Lung (tissue), 17 donors: ENCODE measurements at places on chromosomes 11 and 22.

- no peak overlapping the region for H3K4me3 ChIP-seq
- H3K27ac ChIP-seq, result no peak overlapping the region
- H3K4me1 ChIP-seq, result peaks cover 58% of the 10 kb centered on the region
- no peaks in the 10 kb centered on the region for H3K36me3 ChIP-seq
These were observed 62.2 kb upstream of the WNT11 start for GRCh38 chr11:76268498-76268897.

DNA sequence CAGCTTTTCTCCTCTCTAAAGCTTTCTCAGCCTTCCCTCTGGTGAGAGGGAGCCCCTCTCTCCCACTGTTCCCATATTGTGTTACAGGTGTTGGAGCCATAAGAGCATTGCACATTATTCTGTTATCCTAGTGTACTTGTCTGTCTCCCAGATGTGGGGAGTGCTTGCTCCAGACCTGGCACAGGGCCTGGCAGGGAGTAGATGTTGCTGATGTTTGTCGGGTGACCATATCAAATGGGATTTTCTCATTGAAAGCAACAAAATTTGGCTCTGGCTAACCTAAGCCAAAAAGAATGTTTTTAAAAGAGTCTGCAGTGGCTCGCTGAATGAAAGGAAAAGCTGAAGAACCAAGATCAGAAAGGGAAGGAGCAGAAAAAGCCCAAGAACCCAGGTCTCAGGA lies 41.1 kb downstream of the CYB5R2 start:
- H3K4me3 ChIP-seq, result no peak overlapping the region
- no peak overlapping the region for H3K27ac ChIP-seq
- H3K27me3 ChIP-seq, result no peaks in the 10 kb centered on the region
- DNase-seq, result no peak
- H3K4me1 ChIP-seq, result no peaks in the 10 kb centered on the region

- no peak for DNase-seq
- no peaks in the 10 kb centered on the region for H3K4me1 ChIP-seq
- no peak overlapping the region for H3K4me3 ChIP-seq
- peaks cover 2% of the 10 kb centered on the region for H3K27me3 ChIP-seq
These were observed 97.0 kb upstream of the PRR5 start for GRCh38 chr22:44604991-44605390.

DNA sequence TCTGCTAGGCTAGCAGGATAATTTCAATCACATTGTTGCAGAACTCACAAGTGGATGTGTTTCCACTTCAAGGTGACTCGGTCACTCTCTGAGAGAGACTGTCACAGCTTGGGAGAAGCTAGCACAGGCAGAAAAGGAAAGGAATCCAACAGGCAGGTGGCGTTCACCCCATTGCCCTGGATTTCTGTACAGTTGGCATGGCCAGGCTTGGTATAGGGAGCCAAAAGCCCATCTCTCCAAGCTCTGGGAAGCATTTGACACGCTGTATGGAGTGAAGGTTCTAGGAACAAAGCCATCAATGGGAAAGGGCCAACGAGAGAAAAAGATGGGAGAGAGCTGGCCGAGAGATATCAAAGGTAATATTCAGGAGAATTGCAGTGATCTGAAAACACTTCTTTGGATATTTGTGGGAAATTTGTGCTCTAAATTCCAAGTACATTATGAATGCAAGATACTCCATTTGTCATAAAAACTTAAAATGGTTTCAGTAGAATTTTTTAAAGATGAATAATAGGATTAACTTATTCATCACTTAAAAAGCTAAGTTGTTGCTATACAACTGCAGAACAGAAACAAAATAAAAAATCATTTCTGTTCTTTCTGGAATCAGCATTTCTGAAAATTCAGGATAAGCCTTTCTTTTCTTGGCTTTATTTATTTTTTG lies 223.5 kb upstream of the NTM start:
- DNase-seq, result no peak
- no peaks in the 10 kb centered on the region for H3K4me1 ChIP-seq
- H3K27me3 ChIP-seq, result no peaks in the 10 kb centered on the region
- H3K27ac ChIP-seq, result no peak overlapping the region
- H3K4me3 ChIP-seq, result no peak overlapping the region
- H3K36me3 ChIP-seq, result no peaks in the 10 kb centered on the region

- no peak overlapping the region for H3K4me3 ChIP-seq
- peaks cover 3% of the 10 kb centered on the region for H3K4me1 ChIP-seq
- H3K36me3 ChIP-seq, result no peaks in the 10 kb centered on the region
These were observed 97.0 kb downstream of the SYT9 start for GRCh38 chr11:7348432-7349304.

DNA sequence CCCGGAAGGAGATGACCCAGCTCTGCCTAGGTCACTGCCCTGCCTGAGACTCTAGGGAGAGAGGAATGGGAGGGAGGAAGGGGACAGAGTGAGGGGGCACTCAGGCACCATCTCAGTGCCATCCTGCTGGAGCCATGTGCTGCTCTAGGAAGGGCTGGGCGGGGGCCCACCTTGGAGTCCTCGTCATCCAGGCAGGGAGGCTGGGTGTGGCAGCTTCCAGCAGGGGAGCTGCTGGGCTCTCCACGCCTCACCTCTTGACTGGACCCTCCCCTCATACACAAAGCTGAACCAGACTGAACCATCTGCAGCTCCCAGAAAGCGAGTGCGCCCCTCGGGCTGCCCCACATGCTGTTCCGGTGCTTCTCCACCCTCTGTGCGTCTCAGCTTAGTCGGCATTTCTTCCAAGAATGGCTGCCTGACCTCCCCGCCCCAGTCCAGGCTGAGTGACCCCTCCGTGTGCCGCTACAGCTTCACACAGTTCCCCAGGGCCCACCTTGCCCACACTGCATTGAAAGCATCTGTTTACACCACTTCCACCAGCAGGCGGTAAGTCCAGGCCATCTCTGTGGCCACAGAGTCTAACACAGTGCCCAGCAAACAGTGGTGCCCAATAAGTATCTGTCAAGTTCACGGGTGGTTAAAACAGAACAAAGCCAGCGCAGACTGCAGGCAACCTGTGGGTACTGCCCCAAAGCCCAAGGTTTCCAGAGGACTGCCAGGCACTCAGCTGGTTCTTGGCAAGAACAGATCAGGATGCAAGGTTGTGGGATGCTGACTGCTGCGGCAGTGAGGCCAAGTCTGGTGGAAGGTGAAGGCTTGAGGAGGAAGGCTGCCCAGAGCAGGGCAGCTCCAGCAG lies 9.4 kb upstream of the TRIM29 start:
- no peaks in the 10 kb centered on the region for H3K4me1 ChIP-seq
- H3K4me3 ChIP-seq, result no peak overlapping the region
- H3K27ac ChIP-seq, result no peak overlapping the region
- DNase-seq, result no peak
- peaks cover 31% of the 10 kb centered on the region for H3K27me3 ChIP-seq

GRCh38 chr22:27252282-27253049 lies 549.1 kb downstream of the MN1 start:
- peaks cover 13% of the 10 kb centered on the region for H3K4me1 ChIP-seq
- H3K27ac ChIP-seq, result no peak overlapping the region
- H3K27me3 ChIP-seq, result no peaks in the 10 kb centered on the region
- DNase-seq, result peak; percentile 32
- H3K4me3 ChIP-seq, result no peak overlapping the region

DNA sequence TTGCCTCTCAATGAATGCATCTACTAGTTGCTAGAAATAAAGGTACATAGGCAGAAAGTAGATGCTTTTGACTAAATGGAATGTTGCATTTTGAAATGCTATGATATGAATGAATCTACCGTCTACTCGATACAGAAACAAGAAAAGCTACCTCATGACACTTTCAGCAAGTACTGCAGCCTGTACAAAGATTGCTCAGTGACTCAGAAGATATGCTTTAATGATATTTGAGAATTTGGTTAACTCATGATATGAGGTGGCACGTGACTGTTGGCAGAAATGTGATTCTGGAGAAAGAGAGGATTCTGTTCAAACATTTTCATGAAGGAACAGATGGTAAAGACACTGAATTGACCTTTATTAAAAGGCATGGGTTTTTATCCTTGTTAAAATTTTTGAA lies 76.0 kb downstream of the HSD17B12 start:
- H3K36me3 ChIP-seq, result peaks cover 7% of the 10 kb centered on the region
- H3K27ac ChIP-seq, result no peak overlapping the region
- H3K4me1 ChIP-seq, result no peaks in the 10 kb centered on the region
- H3K4me3 ChIP-seq, result no peak overlapping the region
- no peaks in the 10 kb centered on the region for H3K27me3 ChIP-seq

GRCh38 chr11:64086258-64087123 lies 50.8 kb downstream of the FLRT1 start:
- H3K4me3 ChIP-seq, result no peak overlapping the region
- DNase-seq, result peak; percentile 70
- no peaks in the 10 kb centered on the region for H3K27me3 ChIP-seq
- H3K4me1 ChIP-seq, result peaks cover 24% of the 10 kb centered on the region
- no peaks in the 10 kb centered on the region for H3K36me3 ChIP-seq
- no peak overlapping the region for H3K27ac ChIP-seq

- H3K27me3 ChIP-seq, result no peaks in the 10 kb centered on the region
- H3K4me1 ChIP-seq, result no peaks in the 10 kb centered on the region
- no peak overlapping the region for H3K4me3 ChIP-seq
- no peaks in the 10 kb centered on the region for H3K36me3 ChIP-seq
- H3K27ac ChIP-seq, result no peak overlapping the region
These were observed 19.8 kb downstream of the OR10D3 start for GRCh38 chr11:124202951-124203350.

GRCh38 chr22:40235308-40235707 lies 57.6 kb downstream of the TNRC6B start:
- peaks cover 5% of the 10 kb centered on the region for H3K36me3 ChIP-seq
- DNase-seq, result no peak
- no peak overlapping the region for H3K4me3 ChIP-seq
- peaks cover 23% of the 10 kb centered on the region for H3K4me1 ChIP-seq

- DNase-seq, result no peak
- no peaks in the 10 kb centered on the region for H3K36me3 ChIP-seq
- H3K4me3 ChIP-seq, result no peak overlapping the region
- H3K27ac ChIP-seq, result no peak overlapping the region
These were observed 79.0 kb downstream of the SPON1 start for GRCh38 chr11:14041565-14041964.

DNA sequence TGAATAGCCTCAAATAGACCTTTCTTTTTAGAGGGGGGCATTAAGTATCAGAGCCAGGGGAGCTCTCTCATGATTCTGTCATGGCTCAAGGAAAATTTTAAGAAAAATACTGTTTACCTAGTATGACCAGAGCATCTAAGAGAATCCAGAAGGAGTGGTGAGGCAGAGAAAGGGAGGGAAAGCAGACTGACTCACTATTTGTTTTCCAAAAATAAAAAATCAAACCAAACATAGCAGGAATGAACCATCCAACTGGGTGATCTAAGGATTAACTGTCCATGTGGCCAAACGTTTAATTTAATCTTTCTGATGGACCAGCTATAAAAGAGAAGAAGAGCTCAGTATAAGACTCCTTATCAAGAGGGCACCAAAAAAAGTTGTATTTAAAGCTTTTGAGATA lies 70.8 kb downstream of the GAB2 start:
- no peak overlapping the region for H3K27ac ChIP-seq
- H3K4me3 ChIP-seq, result no peak overlapping the region
- H3K4me1 ChIP-seq, result peaks cover 31% of the 10 kb centered on the region

DNA sequence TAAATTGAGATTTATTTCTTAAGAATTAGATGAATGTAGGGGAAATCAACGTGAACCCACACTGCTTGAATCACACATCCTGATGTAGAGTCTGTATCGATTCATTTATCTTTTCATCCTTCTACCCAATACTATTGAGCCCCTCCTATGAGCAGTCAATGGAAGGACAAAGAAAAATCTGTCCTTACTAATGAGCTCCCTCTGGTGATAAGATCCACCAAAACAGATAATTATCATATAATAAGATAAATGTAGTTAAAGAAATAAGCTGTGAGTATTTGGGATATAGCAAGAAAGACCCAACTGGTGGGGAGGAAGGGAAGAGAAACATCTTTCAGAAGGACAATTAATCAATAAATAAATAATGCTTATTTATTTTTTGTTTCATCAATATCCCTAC lies 385.1 kb upstream of the CCDC90B start:
- no peaks in the 10 kb centered on the region for H3K4me1 ChIP-seq
- H3K27ac ChIP-seq, result no peak overlapping the region
- no peaks in the 10 kb centered on the region for H3K36me3 ChIP-seq
- H3K4me3 ChIP-seq, result no peak overlapping the region

DNA sequence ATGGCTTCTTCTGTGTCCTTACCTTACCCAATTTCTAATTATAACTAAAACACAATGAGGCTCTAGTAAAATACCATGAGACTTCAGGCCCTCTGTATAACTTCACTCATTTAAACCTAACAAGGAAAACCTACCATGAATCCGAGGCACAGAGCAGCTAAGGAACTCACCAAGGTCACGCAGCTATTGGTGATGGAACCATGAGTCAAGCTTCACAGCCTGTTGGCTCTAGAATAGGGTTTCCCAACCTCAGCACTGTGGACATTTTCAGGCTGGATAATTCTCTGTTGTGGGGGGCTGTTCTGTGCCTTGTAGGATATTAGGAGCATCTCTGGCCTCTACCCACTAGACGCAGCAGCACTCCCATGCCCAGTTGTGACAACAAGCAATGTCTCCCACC lies 75.7 kb downstream of the TIMP3 start:
- H3K27ac ChIP-seq, result no peak overlapping the region
- DNase-seq, result no peak
- H3K4me1 ChIP-seq, result peaks cover 8% of the 10 kb centered on the region
- no peak overlapping the region for H3K4me3 ChIP-seq

DNA sequence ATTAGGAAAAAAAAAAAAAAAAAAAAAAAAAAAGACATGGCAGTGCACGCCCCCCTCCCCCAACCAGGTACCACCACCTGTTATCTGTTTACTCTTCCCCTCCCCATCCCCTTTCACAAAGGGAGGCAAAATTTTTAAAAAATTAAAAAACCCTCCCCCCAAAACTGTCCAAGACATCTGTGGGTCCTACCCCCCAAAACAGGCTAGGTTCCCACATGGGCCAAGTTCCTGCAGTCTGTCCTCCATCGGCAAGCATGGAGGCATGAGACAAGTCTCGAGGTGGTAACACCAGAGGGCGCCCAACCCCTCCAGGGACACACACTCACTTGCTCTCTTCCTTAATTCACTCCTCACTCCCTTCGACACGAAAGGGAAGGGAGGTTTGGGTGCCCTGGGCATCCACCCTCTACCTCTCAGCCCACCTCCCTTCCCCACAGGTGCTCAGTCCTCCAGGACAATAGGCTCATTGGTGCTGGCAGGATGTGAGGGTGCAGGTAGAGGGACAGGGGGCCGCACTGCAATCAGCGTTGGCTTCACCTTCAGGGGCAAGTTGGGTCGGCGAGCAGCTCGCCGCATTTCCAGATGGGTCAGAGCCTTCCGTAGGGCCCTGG lies 2.2 kb upstream of the TUT1 start:
- peaks cover 4% of the 10 kb centered on the region for H3K4me1 ChIP-seq
- no peak overlapping the region for H3K4me3 ChIP-seq
- no peak overlapping the region for H3K27ac ChIP-seq
- peak; percentile 74 for DNase-seq
- no peaks in the 10 kb centered on the region for H3K27me3 ChIP-seq
- peaks cover 34% of the 10 kb centered on the region for H3K36me3 ChIP-seq

- no peaks in the 10 kb centered on the region for H3K36me3 ChIP-seq
- H3K4me1 ChIP-seq, result peaks cover 5% of the 10 kb centered on the region
- H3K4me3 ChIP-seq, result peak overlapping the region; percentile 75
- DNase-seq, result peak; percentile 36
- no peaks in the 10 kb centered on the region for H3K27me3 ChIP-seq
These were observed 50.4 kb downstream of the FAM83F start for GRCh38 chr22:40044870-40045834.

- H3K36me3 ChIP-seq, result no peaks in the 10 kb centered on the region
- no peaks in the 10 kb centered on the region for H3K4me1 ChIP-seq
These were observed 575 bp downstream of the MFNG start for GRCh38 chr22:37485395-37486223.

- H3K4me1 ChIP-seq, result no peaks in the 10 kb centered on the region
- no peak for DNase-seq
- H3K36me3 ChIP-seq, result no peaks in the 10 kb centered on the region
- H3K4me3 ChIP-seq, result no peak overlapping the region
- no peaks in the 10 kb centered on the region for H3K27me3 ChIP-seq
These were observed 207.7 kb downstream of the KCNA4 start for GRCh38 chr11:29809121-29809520.

GRCh38 chr11:118155776-118156530 lies 3.3 kb upstream of the SCN4B start:
- no peak overlapping the region for H3K4me3 ChIP-seq
- no peak overlapping the region for H3K27ac ChIP-seq
- H3K36me3 ChIP-seq, result no peaks in the 10 kb centered on the region
